ENCODE measurements at places on chromosomes 5 and 9.

GRCh38 chr9:112670991-112671625 lies 46.8 kb downstream of the INIP start:
- no peak for DNase-seq

DNA sequence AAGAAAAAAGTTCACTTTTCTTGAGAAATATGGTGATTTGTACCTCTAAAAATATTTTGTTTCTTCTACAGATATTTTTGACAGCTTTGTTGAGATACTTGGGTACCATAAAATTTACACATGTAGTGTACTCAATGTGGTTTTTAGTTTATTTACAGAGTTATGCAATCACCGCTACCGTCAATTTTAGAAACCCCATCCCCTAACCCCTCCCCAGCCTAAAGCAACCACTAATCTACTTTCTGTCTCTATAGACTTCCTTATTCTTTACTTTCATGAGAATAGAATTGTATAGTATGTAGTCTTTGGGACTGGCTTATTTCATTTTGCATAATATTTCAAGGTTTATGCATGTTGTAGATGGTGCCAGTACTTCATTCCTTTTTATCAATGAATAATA lies 45.0 kb upstream of the TDRD7 start:
- no peak for DNase-seq

DNA sequence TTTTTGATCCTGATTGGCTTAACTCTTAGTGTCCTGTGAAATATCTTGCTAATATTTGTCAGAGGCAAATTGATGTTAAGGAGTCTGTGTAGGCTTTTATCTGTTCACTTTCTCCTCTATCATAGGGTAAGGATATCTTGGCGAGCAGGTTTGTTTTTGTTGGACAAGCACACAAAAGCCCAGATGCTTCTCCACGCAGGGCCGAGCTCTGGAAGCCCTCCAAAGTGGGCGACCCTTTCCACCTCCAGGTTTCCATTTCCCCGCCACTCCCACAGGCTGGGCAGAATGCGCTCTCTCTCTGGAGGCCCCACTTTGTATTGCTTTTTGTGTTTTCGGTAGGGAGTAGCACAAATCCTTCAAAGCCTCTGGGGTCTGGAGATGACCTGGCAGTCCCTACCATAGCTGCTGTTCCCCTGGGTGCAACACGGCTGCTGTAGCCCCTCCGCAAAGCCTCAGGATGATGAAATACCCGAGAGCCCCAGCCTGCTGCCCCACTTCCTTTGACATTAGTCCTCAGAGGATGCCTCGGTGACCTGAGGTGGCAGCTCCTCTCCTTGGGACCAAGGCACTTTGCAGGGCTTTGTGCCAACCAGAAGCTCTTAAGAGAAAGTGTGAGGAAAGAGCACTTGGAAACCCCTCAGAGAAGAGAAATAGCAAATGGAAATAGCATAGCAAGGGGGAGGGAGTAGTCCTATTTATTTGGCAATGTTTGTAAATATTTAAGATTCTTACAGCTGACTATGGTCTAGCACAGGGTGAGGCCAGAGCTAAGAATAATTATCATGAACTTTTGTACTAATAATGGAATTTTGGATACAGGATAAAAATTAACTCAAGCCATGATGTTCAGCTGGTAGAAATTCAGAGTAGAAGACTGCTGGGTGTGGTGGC lies 122.8 kb downstream of the ARHGEF28 start:
- no peak for DNase-seq

GRCh38 chr5:76402886-76403765 lies at the start of gene IQGAP2:
Gene IQGAP2 (plus strand): TSS chr5:76403285. CDS start chr5:76403546, 261 bp downstream.
- peak; percentile 50 for DNase-seq

GRCh38 chr9:134545215-134545542 lies 96.4 kb upstream of the COL5A1 start:
- no peak for DNase-seq

GRCh38 chr9:31542384-31543055 lies 841.9 kb upstream of the ACO1 start:
- DNase-seq, result no peak

DNA sequence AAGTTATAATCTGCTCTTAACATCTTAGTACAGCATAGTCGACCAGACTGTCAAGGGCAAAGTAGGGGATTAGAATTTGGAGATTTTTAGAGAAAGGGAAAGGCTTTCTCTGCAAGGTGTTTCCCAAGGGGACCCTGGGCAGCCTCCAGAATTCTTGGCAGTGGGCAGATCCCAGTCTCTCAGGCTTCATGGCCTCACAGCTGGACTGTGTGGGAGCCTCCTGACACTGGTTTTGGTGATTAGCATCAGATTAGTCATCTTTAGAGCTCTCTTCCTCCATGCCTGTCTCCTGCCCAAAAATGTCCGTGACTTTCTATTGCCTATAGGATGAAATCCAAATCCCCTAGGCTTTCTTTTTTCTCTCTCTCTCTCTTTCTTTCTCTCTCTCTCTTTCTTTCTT lies 370.7 kb downstream of the ZSWIM6 start:
- no peak for DNase-seq

DNA sequence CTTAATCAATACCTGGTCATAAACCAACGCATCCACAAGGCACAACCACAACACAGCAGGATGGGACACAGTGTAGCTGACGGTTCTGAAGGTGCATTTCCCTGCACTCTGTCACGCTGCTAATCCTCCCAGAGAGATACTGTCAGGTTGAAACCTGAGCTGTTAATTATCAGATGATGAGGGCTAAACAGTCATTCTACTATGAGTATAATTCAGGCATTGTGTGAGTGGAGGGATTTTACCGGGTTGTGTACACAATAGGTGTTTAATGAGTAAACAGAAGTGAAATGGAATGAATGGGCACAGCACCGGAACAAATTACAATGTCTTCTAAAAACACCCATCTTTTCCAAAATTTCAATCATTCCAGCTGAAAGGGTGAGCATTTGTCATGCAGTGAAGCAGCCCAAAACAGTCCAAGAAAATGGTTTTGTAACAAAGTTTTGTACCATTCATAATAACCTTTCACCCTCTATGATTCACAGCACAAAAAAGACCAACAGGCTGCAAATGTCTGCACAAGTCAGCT lies 71.5 kb downstream of the ABCA1 start:
- DNase-seq, result no peak

DNA sequence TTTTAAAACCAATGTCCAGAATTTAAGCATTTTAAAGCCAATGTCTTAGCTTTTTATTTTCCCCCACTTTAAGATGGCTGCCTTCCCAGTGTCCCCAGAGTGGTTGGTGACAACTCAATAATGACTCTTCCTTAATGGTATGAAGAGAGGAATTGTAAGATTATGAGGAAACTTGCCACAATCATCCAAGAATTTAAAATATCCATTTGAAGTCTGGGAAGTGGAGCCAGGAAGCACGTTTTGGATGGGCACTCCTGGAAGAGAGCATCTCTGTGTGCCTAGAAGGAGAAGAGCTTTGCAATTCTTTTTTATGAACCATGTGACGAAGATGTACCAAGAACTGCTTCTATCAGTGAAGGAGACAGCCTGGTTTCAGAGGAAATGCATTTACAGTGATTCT lies 11.3 kb upstream of the IGFBPL1 start:
- DNase-seq, result no peak

- no peak for DNase-seq
Measured at GRCh38 chr9:137314561-137315560, 12.8 kb upstream of the NRARP start.

DNA sequence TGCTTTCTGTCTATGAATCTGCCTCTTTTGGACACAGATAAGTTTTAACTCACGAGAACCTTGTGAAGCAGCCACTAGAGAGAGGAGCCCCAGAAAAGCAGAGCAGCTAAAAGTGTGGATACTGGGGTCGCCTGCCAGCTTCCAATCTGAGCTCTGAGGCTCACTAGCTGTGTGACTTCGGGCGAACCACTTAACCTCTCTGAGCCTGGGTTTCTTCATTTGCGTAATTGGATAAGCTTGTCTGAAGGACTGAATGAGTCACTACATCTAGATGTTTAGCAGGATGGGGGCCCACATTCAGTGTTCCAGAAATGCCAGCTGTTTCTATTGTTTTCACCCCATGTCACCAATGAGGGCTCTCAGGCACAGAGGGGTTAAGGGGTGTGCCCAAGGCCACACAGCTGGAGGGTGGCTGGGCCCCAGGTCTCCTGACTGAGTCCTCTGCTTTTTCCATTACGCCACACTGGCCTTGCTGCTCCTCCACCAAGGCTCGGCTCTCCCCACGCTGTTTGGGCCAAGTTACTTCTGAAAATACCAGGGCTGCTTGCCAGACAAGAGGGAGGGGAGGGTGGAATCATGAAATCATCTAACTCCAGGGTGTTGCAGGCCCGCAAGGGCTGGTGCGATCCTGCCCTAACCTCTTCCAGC lies 36.2 kb downstream of the SH3PXD2B start:
- no peak for DNase-seq

GRCh38 chr5:24264547-24264946 lies 380.2 kb downstream of the CDH10 start:
- DNase-seq, result no peak

GRCh38 chr5:158511454-158511853 lies 588.3 kb downstream of the EBF1 start:
- no peak for DNase-seq

DNA sequence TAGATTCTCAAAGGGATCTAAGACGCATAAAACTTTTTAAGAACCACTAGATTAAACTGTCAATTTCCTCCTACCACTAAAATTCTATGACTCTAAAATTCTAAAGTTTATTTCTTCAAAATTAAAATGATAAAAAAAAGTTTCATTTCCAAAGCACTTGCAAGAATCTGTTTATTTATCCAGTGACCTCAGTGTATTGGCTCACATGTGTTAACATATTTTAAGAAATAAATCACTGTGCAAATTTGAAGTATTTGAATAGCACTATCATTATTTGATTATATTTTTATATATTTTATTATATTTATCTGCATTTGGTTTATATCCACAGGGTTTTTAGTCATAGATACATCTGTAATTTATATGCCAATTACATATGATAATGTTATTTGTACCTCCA lies 62.2 kb upstream of the SLC12A2 start:
- DNase-seq, result no peak

GRCh38 chr9:89933578-89933977 lies 328.8 kb downstream of the GADD45G start:
- no peak for DNase-seq

DNA sequence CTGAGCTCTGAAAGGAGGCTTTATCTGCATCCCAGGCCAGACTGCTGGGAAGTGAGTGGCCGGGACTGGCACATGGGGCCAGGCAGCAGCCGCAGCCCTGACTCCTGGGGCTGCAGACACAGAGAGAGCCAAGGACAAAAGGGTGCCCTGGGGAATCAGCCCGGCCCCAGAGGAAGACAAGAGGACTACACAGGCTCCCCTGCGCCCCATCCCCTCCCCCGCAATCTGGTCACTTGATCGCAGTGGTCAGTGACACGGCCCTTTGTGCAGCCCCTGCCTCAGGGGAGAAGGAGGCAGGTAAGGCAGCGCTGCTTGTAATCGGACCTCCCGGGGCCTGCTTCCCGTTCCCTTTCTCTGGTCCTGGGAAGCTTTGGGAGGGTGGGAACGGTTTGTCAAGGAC lies 55.5 kb upstream of the FUBP3 start:
- DNase-seq, result no peak

DNA sequence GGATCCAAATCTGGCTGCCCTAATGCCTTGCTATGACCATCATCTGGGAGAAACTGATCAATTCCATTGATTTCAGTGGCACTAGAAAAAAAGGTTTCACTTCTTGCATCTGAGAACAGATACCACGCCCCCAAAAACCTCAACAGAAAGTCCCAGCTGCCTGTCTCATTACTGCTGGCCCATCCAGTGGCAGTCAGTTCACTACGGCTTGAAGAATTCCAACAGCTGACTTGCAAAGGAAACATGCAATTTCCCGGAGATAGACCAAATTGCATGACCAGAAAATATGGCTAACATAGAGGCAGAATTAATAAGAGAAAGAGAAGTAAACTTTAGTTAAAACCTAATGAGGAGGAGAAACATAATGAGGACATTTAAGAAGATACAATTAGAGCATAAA lies 48.6 kb downstream of the UGCG start:
- DNase-seq, result no peak

GRCh38 chr5:50711280-50711679 lies 44.8 kb downstream of the PARP8 start:
- DNase-seq, result no peak

- DNase-seq, result no peak
Measured at GRCh38 chr5:102799017-102799416, 43.9 kb downstream of the PAM start.

GRCh38 chr5:114948986-114949621 lies 220.6 kb downstream of the TRIM36 start:
- DNase-seq, result no peak

GRCh38 chr9:131053896-131054295 lies 42.4 kb upstream of the AIF1L start:
- no peak for DNase-seq

GRCh38 chr9:4026905-4027304 lies 273.0 kb downstream of the GLIS3 start:
- DNase-seq, result no peak

DNA sequence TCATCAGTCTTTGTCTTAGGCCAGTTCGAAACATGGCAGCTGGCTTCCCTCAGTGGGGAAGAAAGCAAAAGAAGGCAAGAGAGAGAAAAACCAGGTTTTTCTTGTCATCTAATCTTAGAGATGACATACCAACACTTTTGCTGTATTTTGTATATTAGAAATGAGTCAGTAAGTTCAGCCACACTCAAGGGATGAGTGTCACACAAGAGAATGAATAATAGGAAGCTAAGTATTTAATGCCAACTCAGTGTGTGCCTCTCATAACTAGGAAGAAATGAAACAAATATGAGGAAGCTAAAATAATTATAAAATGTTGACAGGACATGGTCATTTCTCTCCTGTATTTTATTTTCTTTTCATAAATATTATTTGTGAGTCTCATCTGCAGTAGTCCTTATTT lies 65.3 kb downstream of the CDH12 start:
- DNase-seq, result no peak

GRCh38 chr5:126605525-126605924 lies 4.8 kb downstream of the PHAX start:
- DNase-seq, result no peak

GRCh38 chr5:151632524-151632923 lies 41.4 kb upstream of the FAT2 start:
- no peak for DNase-seq

DNA sequence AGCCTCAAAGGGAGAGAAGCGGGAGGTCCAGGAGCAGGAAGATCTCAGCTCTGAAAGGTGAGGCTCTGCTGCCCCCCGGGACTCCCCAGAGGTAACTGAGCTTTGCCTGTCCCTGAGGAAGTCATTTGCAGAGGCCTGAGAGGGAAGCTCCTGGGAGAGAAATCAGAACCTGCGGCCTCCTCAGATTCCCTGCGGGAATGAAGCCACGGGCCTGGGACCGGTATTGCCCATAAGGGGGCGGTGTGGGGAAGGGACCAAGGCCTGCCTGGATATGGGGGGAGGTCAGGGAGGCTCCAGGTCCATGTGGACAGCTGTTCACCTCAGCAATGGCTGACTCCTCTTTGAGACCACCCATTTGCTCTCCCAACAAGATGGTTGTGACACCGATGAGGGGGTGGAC lies 1.3 kb downstream of the SPATA31E1 start:
- no peak for DNase-seq

Data from stimulated activated CD8-positive, alpha-beta memory T cell treated with anti-CD3 and anti-CD28 coated beads, Interleukin-15, amount 100 ng/mL, for 4 hours (primary cell).